Thyroid gland (tissue), 4 donors: ENCODE measurements at places on chromosomes 6 and 20.
A peak's percentile ranks its signal among the peaks of the same experiment; 100 is the strongest.

DNA sequence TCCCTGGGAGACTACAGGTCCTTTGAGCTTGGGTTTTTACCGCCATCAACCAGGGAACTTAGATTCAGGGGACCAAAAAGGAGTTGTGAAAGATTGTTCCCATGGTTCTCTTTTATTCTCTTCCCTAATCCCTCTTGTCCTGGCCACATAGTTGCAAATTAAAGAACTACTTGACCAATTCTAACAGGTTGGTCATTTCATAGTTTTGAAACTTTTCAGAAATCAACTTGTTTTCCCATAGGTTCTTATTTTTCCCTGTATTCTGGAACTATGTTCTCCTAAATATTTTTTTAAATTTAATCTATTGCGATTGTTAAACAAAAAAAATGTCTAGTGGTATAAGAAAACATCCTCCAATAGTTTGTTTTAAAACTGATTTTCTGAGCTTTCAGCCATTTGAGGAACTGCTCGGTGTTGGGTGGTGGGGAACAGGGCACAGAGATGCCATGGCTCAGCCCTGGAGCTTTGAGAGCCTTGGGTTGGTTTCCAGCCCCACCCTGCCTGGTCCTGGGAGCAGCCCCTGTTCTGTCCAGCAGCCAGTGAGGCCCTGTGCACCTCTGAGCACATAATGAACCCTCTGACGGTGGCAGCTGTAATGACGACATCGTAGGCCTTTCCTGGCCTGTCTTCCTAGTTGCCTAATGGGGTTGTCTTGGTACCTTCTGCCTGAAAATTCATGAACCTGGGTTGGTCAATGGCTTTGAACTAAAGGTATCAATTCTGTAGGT, 53.5 kb downstream of the TBC1D7 start:
- no peak for DNase-seq
- H3K4me3 ChIP-seq, result no peak overlapping the region
- no peaks in the 10 kb centered on the region for H3K4me1 ChIP-seq
- H3K27me3 ChIP-seq, result no peaks in the 10 kb centered on the region
- H3K36me3 ChIP-seq, result no peaks in the 10 kb centered on the region

DNA sequence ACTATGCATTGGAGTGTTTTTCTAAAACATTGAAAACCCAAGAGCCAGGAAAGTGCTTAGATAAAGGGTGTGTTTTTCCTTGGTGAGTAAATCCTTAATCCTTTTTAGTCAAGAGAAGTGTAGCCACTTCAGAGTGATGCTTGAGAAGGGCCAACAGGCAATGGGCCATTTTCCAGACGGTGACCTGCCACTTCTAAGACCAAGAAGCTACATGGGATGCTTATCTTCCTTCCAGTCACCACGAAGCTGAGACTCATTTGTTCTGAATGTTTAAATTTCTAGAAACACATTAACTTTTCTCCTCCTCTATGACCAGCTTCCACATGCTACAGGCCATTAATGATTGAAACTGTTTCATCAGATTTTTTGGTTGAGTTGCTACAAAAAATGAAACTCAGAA, 34.4 kb upstream of the NHSL1 start:
- H3K4me1 ChIP-seq, result peaks cover 7% of the 10 kb centered on the region
- no peaks in the 10 kb centered on the region for H3K27me3 ChIP-seq
- no peaks in the 10 kb centered on the region for H3K36me3 ChIP-seq

- H3K36me3 ChIP-seq, result no peaks in the 10 kb centered on the region
- peak overlapping the region; percentile 100 for H3K27ac ChIP-seq
- H3K4me1 ChIP-seq, result peaks cover 90% of the 10 kb centered on the region
- peak; percentile 89 for DNase-seq
Observed at GRCh38 chr20:47357296-47358038, 968 bp upstream of the ZMYND8 start.

GRCh38 chr20:48230216-48230615, 444.9 kb upstream of the SULF2 start:
- no peaks in the 10 kb centered on the region for H3K27me3 ChIP-seq
- H3K4me1 ChIP-seq, result no peaks in the 10 kb centered on the region
- H3K36me3 ChIP-seq, result no peaks in the 10 kb centered on the region
- H3K27ac ChIP-seq, result no peak overlapping the region
- no peak for DNase-seq
- H3K4me3 ChIP-seq, result no peak overlapping the region

GRCh38 chr6:121067381-121067780, 266.9 kb downstream of the TBC1D32 start:
- no peaks in the 10 kb centered on the region for H3K36me3 ChIP-seq
- H3K27me3 ChIP-seq, result no peaks in the 10 kb centered on the region
- DNase-seq, result no peak
- no peaks in the 10 kb centered on the region for H3K4me1 ChIP-seq
- no peak overlapping the region for H3K27ac ChIP-seq
- no peak overlapping the region for H3K4me3 ChIP-seq

DNA sequence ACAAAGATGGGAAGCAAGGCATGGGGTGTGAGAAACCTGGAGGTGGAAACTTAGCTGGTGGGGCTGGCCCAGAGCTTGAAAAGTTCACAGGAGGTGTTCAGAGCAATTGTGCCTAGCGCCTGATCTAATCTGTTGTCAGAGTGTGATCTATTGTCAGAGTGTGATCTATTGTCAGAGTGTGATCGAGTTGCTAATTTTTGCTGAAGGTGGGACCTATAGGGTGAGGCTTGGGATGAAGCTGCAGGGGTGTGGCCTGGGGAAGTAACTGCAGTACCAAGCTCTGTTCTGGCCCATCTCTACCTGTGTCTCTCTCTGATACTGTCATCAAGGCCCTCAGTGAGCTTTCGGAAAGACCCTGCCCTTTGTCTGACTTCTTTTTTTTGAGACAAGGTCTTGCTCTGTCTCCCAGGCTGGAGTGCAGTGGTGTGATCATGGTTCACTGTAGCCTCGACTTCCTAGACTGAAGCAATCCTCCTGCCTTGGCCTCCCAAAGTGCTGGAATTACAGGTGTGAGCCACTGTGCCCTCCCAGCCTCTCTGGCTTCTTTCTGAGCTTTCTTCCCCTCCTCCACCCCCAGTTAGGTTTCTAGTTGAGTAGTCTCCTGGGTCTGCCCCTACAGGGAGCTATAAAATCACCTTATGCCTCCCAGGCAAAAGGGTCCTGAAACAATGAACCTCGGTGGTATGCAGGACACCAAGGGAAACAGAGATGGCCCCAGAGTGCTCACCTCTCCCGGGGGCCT, 150.8 kb upstream of the RNF24 start:
- H3K4me1 ChIP-seq, result peaks cover 12% of the 10 kb centered on the region
- H3K27me3 ChIP-seq, result no peaks in the 10 kb centered on the region
